Cortex of kidney (tissue), 1 donor: ENCODE measurements at places on chromosomes 1 and 21.

DNA sequence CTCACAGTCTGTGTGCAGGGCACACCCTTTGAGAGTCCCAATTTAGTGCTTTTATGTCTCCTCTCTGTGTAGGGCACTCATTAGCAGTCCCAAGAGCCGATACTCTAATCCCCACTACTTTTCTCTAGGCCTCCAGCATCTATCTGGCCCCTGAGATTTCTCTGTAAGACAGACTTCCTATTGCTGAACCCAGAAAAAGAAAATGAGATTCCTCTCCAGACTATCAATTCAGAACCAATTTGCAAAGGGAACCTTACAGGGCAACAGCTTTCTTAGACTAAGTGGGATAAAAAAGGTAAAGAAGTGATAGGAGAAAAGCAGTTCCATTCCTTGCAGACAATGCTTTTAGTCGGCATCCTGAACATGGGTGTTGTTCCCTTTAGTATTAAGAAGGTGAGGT is 172.2 kb downstream of the EDEM3 start:
- no peak for DNase-seq

- no peak for DNase-seq
These were observed 90.7 kb upstream of the CSF3R start for GRCh38 chr1:36573445-36573844.

GRCh38 chr1:220207411-220207810 is 64.8 kb downstream of the RAB3GAP2 start:
- DNase-seq = no peak

DNA sequence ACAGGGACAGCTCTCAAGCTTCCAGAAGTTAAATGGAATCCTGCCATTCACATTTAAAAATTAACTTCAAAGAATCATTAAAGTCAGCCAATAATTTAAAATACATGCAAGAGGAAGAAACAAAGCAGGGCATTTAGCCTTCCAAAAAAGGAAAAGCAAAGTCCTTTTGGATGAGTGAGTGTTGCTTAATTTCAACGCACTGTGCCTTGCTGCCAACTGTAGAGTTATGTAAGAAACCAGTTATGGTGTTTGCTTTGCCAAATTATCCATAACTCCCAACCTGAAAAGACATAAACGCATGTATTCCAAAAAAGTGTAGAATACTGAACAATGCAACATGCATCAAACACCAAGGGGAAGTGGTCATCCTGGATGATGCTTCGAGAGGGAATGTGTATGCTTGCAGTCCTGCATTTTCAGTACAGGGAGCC is 16.1 kb upstream of the KCNE1 start:
- DNase-seq = no peak

DNA sequence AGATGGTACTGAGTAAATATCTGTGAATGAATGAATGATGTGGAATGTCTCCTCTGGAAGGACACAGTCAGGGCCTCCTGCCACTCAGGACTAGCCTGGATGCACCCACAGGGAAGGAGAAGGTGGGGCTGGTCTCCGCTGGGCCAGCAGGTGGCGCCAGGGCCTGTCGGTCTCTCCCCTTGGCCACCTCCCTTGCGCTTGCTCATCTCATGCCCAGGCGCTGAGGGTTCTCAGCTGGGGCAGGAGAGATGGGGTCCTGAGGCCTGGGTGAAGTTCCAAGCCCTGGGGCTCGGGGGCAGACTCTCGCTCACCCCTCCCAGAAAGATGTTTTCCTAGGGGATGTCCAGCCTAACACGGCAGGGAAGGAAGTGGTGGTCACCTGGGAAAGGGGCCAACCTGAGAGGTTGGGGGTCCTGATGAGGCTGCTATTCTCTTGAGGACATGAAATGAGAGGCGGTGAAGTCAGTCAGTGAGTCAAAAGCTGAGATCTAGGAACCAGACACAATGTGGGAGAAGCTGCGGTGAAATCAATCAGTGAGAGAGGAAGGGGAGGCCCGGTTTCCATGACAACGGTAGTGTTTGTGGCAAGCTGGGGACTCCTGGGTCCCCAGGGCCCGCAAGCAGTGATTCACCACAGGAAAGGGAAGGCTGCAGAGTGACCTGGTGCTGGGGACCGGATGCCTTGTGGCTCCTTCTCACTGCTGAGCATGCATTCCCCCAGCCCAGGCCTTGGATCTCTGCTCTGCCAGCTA is 14.6 kb upstream of the MEX3A start:
- no peak for DNase-seq

DNA sequence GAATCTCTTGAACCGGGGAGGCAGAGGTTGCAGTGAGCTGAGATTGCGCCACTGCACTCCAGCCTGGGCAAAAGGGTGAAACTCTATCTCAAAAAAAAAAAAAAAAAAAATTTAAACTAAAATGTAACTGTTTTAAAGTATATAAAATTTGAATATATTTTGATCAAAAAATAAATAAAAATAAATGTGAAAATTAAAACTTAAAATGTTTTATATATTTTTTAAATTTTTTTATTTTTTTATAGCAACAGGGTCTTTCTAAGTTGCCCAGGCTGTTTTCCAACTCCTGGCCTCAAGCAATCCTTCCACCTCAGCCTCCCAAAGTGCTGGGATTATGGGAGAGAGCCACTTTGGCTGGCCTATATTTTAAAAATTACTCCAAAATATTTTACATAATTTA is 15.2 kb upstream of the FAM76A start:
- no peak for DNase-seq

GRCh38 chr1:2306151-2306978 is 78.2 kb downstream of the SKI start:
- no peak for DNase-seq

- no peak for DNase-seq
These were observed 154.6 kb downstream of the PLA2G4A start for GRCh38 chr1:186983327-186983726.

GRCh38 chr1:150532860-150533259 is 16.3 kb upstream of the ADAMTSL4 start:
- no peak for DNase-seq

DNA sequence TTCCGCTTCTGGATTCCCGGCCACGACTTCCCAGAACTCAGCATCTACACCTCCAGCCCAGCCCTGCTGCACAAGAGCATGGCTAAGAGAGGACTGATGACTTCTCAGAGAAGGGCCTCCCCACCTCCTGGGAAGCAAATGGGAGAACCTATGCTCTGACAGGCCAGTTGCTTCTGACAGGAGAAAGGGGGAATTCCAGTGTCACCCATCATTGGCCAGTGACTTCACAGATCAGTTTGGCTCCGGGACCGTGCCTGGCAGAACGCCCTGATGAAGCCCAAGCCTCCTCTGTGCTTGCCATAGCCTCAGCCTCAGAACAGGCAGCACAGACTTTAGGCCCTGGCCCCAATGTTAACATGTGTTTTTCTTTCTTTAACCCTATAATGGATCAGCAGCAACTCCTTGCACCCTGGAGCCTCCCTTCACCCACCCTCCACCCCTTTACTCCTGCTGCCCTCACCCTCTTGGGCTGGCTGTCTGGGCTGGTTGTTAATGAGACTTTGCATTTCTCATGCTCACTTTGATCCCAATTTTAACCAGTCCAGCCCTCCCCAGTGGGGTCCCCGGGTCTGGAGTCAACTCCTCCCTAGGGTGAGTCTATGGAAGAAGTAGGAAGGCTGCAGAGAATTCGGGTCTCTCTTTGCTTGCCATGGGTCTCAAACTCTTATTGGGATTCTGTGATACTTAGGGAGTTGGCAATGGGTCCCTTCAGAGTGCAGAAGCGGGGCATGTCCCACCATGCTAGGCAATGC is 42.7 kb upstream of the SLC30A1 start:
- DNase-seq = no peak

- no peak for DNase-seq
These were observed 251.9 kb upstream of the LRRC7 start for GRCh38 chr1:69315823-69316222.

GRCh38 chr1:93358293-93358692 is 12.6 kb downstream of the DR1 start:
- no peak for DNase-seq
